Ammon's horn (tissue), 1 donor: ENCODE measurements at places on chromosomes 11 and 22.
A peak's percentile ranks its signal among the peaks of the same experiment; 100 is the strongest.

GRCh38 chr11:119317592-119318239, 786 bp upstream of the MCAM start:
- no peak for DNase-seq

GRCh38 chr11:21072558-21072957, 403.2 kb downstream of the NELL1 start:
- DNase-seq = no peak

GRCh38 chr22:30872285-30873041, 96.1 kb downstream of the MORC2 start:
- DNase-seq = peak; percentile 69

- DNase-seq = no peak
Observed at GRCh38 chr22:48370508-48371325, 1457.0 kb downstream of the BRD1 start.

GRCh38 chr11:64608046-64608445, 17.0 kb downstream of the SLC22A12 start:
- DNase-seq = peak; percentile 35

DNA sequence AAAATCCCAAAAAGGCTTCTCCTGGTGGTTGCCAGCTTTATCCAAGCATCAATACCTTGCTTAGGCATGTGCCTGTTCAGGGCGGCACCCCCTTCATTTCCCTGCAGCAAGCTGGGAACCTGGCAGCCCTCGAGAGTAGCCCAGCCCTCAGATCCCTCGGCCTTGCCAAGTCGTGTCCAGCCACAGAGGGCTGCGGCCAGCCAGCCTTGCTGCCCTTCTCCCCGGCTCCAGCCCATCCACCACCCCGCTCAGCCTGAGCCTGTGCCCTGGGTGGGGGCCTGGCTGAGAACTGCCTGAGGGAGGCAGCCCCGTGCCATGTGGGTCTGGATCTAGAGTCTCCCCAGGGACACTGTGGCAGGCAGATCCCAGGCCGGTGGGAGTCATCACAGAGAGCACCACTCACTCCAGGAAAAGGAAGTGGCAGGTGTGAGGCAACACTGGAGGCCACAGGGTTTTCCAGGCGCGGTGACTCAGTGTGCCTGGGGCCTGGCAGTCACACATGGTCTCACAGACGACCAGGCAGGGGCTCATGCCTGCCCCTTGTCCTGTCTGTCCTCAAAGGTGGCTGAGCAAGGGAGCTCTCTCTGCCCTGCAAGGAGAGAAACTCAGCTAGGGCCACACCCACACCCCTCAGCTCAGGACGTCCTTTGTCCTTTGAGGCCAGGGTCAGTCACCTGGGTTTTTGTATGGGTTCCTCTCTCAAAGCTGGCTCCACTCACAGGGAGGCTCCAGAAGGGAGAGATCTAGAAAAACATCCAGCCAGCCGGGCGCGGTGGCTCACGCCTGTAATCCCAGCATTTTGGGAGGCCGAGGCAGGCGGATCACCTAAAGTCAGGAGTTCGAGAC, 12.2 kb upstream of the CDC42BPG start:
- peak; percentile 68 for DNase-seq

DNA sequence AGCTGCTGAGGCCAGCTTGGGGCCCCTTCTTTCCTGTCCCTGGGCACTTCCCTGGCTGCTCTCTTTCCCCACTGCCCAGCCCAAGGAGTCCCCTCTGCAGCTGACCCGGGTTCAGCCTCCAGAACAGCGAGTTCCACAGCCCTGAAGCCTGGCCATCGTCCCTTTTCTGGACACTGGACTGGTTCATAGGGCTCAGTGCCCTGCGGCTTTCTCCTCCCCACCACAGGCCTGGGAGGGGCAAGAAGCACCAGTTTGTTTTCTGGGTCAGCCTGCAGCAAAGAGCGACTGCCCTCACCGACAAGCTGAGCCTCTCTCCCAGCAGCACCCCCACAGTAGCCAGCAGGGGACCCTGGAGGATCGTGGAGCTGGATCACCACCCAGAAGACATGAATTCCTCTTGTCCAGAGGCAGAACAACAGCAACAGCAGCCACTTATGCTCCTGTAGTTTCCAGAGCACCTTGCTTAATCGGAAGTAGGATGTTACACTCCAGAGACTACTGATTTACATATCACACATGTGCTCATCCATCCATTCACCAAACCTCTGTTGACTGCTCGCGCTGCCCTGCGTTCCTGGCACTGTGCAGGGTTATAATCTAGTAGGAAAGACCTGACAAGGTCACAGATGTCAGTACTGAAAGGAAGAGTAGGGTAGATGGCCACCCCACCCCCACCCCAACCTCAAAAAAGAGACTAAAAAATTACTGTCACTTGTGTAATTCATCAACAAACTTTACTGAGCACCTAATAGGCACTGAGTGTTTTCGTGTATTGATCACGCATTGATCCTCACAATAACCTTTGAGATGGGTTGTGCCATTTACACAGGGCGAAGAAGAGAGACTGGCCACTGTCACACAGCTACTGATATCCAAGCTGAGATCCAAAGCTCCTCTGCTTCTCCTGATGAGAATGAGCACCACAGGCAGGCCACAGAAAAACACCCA, 13.0 kb upstream of the CXCR5 start:
- peak; percentile 83 for DNase-seq

DNA sequence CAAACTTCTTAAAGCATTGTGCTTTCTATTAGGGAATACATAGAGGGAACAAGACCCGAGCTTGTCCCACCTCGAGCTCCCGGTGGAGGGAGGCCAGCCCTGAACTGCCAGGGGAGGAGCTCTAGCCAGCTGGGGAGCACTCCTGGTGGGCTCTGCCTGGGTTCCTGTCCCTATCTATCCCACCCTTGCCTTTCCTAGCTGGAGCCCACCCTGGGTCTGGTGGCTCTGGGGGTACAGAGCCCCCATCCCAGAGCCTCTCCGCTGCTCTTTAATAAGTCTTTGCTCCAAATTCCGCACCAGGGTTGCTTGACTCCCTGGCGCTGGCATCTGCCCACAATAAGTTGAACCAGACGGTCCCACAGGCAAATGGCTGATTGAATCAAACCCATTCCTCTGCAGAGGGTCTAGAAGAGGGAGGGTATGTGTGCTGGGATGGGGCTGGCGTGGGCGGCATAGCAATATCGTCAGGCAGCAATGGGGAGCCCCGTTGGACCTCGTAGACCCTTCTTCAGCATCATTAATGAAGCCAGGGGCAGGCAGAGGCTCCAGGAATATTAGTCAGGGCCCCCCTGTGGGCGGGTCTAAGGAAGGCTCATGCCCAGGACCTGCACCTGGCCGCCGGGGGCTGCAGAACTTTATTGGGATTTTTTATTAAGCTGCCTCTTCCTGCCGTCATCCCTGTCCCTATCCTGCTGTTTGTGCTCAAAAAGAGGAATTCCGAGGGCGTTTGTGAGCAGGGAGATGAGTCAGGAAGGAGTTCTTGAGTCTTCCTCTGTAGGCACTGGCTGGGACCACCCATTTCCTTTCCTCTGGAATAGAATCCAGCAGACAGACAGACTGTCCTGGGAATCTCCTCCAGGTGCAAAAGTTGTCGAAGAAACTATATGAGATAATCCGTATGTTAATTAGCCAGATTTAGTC, 38.5 kb upstream of the RIC3 start:
- no peak for DNase-seq

DNA sequence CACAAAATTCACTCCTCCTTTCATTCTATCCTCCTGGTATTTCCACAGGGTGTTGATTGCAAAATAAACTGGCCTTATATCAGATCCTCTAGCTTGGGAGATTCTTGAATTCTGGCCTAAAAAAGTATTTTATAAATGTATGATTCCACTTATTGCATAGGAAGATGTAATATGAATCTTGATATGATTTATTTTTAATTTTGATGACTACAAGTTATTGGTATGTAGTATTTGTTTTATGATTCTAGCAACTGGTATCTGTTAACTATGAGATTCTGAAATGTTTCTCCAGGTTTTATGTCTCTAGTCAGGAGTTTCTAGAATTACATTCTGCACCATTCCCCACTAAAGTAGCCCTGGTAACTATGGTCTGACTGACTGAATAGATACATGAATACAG, 373.9 kb upstream of the C11orf87 start:
- DNase-seq = no peak

DNA sequence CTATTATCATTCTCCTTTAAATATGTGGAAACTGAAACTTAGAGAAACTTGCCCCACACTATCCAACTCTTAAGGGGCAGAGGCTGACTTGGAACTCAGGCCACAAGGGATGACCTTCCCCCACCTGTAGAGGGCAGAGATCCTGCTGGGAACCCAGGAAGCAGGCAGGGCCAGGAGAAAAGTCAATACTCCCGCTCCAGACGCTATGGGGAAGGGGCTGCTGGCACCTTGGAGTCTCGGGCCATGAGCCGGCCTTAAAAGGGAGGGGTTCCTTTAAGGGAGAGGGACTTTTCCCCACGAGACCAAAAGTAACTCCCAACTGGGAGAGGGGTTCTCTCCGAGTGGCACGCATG, 620 bp upstream of the ANO5 start:
- no peak for DNase-seq

DNA sequence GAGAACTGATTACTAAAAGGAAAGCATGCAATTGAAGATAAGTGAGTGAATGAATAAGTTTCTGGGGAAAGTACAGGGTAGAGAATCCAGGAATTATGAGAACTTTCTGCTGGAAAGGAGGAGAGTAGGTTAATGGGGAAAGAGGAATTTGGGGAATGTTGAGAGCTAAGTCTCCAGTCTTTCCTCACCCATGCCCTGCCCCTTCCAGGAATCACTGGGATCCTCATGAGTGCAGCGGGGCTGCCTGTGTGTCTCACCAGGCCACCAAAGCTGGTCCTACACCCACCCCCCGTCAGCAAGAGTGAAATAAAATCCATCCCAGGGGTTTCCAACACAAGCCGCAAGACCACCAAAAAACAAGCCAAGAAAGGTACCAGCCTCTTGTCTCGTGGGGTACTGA, 17.0 kb downstream of the DTX4 start:
- DNase-seq = no peak

DNA sequence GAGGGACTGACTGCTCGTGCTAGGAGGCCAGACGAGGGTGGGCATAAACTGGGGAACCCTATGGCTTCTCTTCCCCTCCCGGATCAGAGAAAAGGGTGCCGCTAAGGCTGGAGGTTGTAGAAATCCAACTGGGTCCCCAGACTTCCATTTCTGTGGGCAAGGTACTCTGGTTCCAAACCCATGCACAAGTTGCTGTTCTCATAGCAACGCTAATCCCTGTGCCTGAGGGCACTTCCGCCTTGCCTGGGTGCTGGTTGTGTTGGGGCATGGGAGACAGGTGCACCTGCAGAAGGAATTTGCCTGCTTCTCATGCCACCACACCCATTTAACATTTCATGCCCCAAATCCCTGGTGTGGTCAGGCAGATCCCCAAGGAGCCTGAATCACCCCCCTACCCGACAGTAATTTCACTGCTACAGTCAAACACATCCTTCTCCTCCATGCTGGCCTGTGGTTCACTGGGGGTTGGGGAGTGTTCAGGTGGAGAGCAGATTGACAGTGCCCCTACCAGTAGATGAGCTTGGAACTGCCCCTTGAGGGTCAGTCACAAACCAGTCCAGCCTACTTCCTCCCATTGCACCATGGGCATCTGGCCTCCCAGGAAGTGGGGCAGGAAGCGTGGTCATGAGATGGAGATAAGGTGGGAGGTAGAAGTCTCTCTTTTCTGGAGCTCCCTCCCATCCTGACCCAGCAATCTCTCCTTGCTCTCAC, 1.2 kb downstream of the C2CD2L start:
- DNase-seq = peak; percentile 59

- peak; percentile 69 for DNase-seq
Observed at GRCh38 chr22:26360169-26360885, 68.7 kb upstream of the ASPHD2 start.

- DNase-seq = no peak
Observed at GRCh38 chr11:15525582-15525981, 410.9 kb downstream of the INSC start.

GRCh38 chr11:38272376-38272775, 1674.3 kb upstream of the RAG2 start:
- DNase-seq = no peak

DNA sequence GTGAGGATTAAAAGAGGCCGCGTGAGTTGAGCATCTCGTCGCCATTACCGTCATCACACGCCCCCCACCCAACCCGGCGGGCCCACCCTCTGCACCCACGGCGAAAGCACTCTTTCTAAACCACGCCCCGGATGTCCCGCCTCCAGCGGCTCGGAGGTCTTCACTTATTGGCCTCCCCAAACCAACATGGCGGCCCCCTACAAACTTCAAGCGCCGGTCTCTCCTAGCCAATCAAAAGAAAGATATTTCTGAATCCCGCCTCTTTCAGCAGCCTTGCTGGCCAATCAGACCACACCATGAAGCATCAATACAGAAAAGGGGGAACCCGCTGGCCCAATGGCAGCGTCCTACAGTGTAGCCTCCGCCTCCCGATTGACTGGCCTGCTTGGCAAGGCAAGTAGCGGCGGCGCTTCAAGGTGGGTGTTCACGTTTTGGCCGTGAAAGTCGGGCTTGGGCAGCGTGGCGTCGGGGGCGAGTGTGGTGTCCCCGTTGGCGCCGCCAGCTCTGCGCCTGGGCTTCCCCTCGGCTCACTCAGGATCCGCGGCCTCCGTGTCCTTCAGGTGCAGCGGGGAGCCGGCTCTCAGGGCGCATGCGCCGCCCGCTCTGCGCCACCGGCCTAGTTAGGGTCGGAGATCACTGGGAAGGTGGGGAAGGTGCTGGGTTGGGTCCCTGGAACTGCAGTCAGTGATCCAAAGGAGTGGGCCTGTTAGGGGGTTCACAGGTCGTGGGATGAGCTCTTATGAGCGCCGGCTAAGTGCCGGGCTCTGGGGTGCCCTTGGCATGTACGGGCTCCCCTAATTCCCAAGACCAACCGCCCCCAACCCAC, at the start of gene NDUFS8:
Gene NDUFS8 (plus strand): TSS at position 364 of the 826 bp plus-strand sequence. CDS start 1,471 bp downstream, outside the sequence.
- peak; percentile 99 for DNase-seq

- DNase-seq = peak; percentile 53
Observed at GRCh38 chr11:67032830-67033551, 10.1 kb downstream of the SYT12 start.

GRCh38 chr11:74256378-74257133, 54.9 kb downstream of the P4HA3 start:
- DNase-seq = no peak

DNA sequence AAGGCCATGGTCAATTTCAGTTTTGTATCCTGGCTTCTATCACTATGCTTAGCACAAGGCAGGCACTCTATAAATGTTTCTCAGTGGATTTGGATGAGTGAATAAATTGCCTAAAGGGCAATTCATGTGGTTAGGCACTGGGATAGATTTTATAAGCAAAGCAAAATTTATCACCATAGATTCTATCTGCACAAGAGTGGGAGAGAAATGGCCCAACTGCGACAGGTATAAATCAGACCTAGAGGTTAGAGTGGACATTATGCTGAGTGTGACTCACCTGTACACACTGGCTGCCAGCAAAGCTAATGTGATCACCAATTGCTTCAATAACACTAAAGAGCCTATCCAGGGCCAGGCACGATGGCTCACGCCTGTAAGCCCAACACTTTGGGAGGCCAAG, 514.0 kb downstream of the BUD13 start:
- DNase-seq = no peak

DNA sequence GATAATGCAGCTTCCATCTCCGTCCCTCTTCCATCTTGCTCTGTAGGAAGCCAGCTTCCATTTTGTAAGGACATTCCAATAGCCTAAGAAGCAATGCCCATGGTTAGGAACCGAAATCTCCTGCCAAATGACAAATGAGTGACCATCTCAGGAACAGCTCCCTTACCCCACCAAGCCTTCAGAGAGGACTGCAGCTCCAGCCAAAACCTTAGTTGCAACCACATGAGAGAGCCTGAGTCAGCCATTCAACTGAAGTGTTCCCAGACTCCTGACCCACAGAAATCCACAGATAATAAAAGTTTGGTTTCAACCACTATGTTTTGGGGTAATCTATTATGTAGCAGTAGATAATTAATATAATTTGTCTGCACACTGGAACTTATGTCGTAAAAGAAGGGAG, 51.7 kb upstream of the LDLRAD3 start:
- DNase-seq = no peak
